Neuronal stem cell (in vitro differentiated cells): ENCODE measurements at places on chromosomes 12 and 14.
A peak's percentile ranks its signal among the peaks of the same experiment; 100 is the strongest.

GRCh38 chr12:5072311-5072710 is 28.6 kb downstream of the KCNA5 start:
- no peak for DNase-seq

- no peak for DNase-seq
Measured at GRCh38 chr14:61570549-61571290, 124.6 kb upstream of the HIF1A start.

DNA sequence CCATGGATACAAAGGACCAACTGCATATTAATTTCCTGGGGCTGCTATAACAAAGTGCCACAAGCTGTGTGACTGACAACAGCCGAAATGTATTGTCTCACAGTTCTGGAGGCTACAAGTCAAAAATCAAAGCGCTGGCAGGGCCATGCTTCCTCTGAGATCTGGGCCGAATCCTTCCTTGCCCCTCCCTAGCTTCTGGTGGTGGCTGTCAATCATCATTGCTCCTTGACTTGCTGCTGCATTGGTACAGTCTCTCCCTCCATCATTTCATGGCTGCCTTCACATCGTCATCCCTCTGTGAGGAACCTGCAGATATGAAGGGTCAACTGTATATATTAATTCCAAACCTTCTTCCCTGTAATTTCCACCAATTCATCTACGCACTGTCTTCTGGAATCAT is 118.3 kb downstream of the EXOC5 start:
- DNase-seq = no peak

- no peak for DNase-seq
Measured at GRCh38 chr14:104953097-104953496, 25.1 kb downstream of the AHNAK2 start.

GRCh38 chr14:71891185-71891584 is 41.0 kb upstream of the RGS6 start:
- DNase-seq = no peak

DNA sequence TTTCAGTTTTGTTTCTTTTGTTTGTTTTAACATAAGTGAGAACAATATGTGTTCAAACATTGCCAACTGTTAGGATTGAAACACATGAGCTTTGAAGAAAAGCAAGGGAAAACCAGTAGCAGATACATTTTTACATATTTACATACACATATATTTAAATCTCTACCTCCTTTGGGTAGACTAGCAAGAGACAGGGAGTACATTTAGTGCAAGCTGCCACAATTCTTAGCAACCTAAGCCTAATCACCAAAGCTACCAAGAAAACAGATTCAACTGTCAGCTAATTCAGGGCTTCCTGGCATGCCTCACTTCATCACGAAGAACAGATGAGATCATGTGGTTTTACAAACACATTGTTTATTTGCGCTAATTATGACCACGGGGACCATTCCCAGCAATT is 143.1 kb downstream of the PRIMA1 start:
- DNase-seq = no peak

- DNase-seq = no peak
Measured at GRCh38 chr14:52711666-52712065, 4.7 kb downstream of the PSMC6 start.

DNA sequence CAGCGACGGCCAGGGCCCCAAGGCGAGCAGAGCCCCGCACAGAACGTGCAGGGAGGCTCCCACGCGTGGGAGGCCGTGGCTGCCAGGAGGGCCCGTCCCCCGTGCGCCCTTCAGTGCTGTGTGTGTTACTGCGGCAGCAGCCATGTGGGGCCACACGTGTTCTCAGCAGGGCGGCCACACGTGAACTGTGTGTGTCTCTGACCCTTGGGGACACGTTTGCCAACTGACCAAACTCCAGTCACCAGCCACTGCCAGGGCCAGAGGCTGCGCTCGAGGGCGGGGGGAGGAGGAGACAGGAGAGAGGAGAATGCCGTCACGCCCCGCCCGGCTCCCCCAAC is 57.7 kb downstream of the GALNT9 start:
- no peak for DNase-seq

DNA sequence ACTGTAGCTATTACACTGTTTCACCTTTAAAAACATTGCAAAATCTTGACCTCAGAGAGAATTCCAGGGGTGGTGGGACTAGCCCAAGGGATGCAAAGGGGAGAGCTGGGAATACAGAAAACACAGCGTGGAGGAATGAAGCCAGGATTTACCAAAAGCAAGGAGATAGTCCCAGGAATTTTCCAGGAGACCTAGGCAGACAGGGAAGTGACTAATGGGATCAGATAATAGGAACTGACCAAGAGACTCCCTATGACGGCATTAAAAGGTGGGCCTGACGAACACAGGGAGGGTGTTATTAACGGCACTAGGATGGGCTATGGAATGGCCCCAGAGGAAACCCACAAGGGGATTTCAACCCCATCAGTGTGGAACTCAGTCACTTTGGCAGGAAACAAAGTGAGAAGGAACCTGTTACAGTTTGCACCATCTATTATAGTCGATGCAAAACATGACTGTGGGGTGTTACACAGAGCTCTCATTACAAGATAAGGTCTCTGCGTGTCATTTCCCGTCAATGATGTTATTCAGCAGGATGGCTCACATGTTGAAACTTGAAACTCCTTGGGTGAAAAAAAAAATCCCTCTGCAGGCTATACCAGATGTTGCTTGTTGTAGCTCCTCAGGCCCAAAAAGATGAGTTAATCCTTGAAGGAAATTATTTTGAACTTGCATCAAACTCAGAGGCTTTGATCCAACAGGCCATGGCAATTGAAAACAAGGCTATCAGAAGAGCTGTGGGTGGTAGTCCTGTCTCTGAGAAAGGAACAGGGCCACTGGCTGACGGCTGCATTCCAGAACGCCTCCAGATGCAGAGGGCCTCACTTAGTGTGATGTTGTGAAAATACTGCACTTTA is 58.7 kb downstream of the DRAM1 start:
- no peak for DNase-seq

- no peak for DNase-seq
Measured at GRCh38 chr14:59547310-59547709, 29.3 kb downstream of the CCDC175 start.

DNA sequence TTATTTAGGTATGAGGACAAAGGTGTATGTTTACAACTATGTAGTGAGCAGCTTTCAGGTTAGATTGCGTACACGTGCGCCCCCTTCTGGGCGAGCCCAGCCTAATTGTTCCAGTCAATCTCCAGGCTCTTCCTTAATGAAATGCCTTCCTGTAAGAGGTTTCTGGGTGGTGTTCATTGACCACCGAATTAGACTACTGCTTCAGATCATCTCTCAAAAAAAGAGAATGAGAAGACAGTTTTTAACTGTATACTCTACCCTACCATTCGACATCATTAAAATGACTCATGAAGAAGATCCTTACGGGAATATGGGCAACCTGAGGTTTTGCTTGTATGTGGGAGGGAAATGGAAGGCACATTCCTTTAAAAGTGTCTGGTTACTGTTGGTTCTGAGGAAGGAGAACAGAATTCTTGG is 2.1 kb downstream of the LUM start:
- DNase-seq = peak; percentile 51

DNA sequence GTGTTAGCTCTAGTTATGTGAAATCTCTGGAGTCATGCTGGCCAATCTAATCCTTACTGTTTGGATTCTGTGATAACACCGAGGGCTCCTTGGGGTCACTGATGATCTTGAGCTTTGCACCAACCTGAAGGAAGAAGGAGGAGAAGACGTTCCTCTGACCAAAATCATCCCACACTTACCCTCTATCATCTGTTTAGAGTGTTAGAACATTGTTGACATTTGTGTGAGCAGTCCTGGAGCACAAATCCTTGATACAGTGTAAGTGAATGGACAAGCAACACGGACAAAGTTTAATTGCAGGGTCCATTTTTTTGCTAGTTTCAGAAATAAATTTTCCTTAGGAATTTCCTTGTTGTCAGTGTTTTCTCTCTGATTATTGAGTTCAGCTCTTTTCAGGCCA is 181.7 kb downstream of the AKAP6 start:
- DNase-seq = no peak

DNA sequence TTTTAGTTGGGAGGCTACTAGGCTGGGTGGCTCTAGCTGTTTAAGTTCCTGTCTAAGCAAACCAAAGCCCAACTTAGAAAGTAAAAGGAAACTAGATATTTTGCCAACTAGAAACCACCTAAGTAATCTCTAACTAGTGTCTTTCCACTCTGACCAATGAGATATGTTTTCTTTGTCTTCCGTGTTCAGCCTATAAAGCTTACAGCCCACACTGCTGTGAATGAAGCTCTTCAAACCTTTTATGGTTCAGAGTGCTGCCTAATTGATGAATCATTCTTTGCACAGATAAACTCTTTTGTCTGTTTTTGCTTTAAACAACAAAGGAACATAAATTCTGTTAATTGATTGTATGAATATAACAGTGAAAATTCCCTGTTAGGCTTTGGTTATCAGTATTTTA is 66.1 kb downstream of the FUT8 start:
- no peak for DNase-seq

GRCh38 chr14:96165493-96166436 is 38.9 kb upstream of the BDKRB2 start:
- no peak for DNase-seq

DNA sequence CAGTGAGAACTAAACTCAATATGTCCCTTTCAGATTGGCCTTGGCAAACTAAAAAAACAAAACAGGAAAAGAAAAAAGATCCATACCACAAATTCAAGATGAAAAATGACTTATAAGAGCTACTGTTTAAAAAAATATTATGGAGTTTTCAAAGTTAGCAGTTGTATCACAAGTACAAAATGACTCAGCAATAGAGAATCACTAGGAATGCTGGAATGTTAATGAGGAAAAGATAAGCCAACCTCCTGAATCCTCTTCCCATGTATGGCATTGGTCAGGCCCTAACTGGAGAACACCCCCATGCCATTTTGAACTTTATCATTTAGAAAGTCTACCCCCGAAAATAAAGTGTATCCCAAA is 62.2 kb downstream of the PPP1R36 start:
- DNase-seq = no peak

DNA sequence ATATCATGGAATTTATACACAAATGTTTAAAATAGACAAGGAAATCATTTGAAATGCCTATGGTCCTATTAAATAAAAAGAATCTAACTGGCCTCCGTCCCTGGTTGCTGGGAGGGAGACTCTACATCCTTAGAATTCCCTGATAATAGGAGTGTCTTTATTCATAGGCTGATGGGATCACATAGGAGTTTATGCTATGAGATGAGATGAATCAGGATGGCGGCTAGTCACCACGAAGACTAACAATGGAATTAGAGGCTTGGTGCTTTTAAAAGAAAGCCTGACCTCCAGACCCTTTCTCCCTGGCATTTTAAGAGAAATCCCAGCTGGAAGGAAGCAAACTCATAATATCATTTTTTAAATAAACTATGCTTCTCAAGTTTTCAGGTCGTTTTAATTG is 69.7 kb downstream of the SEC23A start:
- DNase-seq = peak; percentile 41

DNA sequence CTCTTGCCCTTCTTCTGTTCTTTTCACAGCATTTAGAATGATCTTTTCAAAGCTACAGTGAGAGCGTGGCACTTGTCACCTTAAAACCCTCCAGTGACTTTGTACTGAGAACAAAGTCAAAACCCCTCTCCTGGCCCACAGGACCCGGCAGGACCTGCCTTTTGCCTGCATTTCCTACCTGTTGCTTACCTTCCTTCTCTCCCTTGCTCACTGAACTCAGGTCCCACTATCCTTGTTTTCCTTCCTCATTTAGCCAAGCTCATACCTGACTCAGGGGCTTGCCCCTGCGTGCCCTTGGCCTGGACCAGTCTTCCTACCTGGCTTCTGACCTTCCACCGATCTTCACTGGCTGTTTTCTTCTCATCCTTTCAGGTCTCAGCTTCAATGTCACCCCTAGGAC is 112.3 kb upstream of the PRMT8 start:
- no peak for DNase-seq

DNA sequence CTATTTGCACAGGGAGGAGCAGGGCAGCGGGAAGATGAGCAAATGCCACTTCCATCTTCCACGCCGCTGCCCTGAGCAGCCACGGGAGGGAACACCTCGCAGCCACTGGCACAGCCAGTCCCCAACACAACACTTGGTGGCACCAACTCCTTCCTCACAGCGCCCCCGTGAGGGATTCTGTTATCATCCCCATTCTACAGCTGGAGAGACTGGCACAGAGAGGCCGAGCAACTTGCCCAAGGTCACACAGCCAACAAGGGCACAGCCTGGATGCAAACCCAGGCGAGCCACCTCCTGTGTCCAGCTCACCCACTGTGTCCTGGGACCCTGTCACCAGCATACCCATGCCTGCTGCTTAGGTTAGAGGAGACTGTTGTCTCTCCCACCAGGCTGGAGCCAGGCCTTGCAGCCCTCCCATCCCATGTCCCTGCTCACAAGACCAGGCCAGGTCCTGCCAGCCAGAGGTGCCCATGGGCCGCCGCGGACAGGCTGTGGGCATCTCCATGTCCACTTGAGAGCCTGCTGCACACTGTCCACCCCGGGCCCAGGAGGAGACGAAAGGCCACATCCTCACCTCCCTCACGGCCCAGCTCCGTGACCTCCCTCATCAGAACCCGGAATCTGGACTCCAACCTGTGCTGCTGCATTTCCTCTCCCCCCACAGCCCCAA is 57.0 kb downstream of the NCOR2 start:
- no peak for DNase-seq

- DNase-seq = peak; percentile 46
Measured at GRCh38 chr12:116662612-116663144, 75.2 kb downstream of the SPRING1 start.

DNA sequence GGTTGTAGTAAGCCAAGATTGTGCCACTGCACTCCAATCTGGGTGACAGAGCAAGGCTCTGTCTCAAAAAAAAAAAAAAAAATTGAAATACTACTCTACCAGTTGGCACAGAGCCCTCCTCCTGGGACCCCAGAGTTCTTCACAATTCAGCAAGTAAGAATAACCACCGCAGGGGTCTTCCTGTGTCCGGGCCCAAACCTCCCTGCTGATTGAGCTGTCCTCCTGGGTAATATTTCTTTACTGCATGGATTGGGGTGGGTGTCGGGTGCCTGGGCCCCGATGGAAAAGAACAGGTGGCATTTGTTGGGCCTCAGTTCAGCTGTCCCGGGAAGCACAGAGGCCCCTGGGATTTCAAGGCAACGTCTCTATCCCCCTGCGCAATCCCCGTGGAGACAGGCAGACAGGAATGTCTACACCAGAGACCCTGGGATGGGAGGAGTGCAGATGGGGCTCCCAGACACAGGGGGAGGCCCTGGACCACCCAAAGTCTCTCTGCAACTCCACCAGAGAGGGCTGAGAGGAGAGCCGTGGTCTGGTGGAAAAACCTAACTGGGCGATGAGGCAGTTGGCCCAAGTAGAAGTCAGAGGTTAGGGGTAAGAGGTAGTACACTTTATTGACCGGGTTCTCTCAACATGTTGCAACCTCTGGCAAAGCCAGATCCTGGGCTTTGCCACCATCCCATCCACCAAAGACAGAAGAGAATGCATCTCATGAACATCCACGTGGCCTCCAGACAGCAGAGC is 32.7 kb upstream of the VPS37B start:
- no peak for DNase-seq

- DNase-seq = peak; percentile 37
Measured at GRCh38 chr14:49853572-49854375, 1.2 kb upstream of the NEMF start.

GRCh38 chr12:96901175-96901574 is 5.9 kb upstream of the NEDD1 start:
- DNase-seq = no peak

GRCh38 chr12:41661141-41661765 is 473.1 kb downstream of the PDZRN4 start:
- DNase-seq = no peak
